ENCODE measurements at places on chromosomes 2 and 18.

- no peak for DNase-seq
These were observed 857.8 kb downstream of the DCDC2C start for GRCh38 chr2:4561196-4561595.

- DNase-seq = no peak
These were observed 1130.1 kb upstream of the CELF4 start for GRCh38 chr18:38695559-38696280.

DNA sequence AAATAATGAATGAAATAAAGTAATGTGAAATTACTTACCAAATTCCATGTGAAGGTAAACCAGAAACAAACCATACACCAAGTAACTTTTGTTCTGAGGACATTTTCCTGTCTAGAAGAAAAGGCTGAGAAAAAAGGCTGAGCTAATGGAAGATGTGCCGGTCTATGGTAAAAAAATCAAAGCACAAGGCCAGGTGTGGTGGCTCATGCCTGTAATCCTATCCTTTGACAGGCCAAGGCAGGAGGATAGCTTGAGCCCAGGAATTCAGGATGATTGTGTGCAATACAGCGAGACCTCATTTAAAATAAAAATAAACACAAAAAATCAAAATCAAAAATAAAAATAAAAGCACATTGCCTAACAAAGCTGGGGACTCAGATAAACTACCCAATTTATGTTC, 6.7 kb downstream of the ORC4 start:
- DNase-seq = no peak

GRCh38 chr18:5238371-5238976, 41.4 kb upstream of the AKAIN1 start:
- DNase-seq = no peak

DNA sequence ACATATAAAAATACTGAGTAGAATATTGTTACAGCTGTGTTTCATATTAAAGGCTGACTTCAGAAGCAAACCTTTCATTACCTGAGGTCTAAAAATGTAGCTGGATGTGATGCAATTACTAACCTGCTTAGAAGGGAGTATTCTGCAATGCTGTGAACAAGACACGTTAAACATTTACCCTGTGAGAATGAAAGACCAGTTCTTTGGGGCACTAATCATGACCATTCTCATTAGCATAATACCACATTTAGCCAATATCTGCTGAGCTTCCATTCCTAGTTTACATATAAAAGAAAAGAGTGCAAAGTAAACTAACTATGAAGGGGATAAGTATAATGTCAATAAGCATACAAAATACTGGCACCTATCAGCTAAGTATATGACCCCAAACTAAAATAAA, 784.0 kb upstream of the KLHL29 start:
- DNase-seq = no peak

GRCh38 chr2:43001055-43001378, 208.6 kb upstream of the HAAO start:
- no peak for DNase-seq

- no peak for DNase-seq
These were observed 139.9 kb downstream of the LRRC30 start for GRCh38 chr18:7370802-7371201.

DNA sequence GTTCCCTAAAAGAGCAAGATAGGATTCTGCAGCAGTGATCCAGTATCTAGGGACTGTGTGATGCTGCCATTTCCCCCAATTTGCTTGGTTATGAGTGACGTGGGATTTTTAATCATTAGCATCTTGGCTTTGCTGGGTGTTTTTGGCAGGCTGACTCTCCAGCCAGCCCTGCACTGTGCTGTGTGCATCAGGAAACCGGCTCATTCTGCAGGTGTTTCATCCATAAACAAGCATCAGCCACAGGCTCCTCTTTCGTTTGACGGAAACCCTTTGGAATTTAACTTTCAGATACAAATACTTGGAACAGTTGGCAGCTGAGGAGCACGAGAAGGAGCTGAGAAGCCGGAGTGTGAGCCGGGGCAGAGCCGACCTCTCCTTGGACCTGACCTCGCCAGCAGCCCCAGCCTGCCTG, 135.9 kb downstream of the TPGS2 start:
- no peak for DNase-seq
